NCI-H1436 (cell line): ENCODE measurements at places on chromosomes 5 and 9.
A peak's percentile ranks its signal among the peaks of the same experiment; 100 is the strongest.

- no peak for DNase-seq
Observed at GRCh38 chr5:97838214-97838613, 655.2 kb upstream of the RIOK2 start.

- DNase-seq, result no peak
Observed at GRCh38 chr9:107273634-107274033, 9.4 kb upstream of the RAD23B start.

DNA sequence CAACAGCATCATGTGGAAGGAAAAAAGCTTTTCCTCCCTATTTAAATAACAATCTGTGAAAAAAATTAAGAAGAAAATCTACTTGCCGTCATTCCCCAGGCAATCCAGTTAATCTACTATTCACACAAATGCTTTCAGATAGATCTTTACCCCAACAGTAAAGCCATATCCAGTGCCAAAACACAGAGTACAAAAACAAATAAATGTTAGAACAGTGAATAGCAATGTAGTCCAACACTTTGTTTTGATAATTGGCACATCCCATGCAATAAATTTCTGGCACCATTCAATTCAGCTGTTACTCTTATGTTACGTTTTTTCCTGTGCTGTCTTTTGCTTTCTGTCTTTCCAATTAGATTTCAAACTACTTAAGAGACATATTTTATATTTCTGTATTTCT is 2245.5 kb upstream of the WWC1 start:
- DNase-seq, result no peak

GRCh38 chr5:100676817-100677631 is 141.8 kb downstream of the FAM174A start:
- DNase-seq, result peak; percentile 58

DNA sequence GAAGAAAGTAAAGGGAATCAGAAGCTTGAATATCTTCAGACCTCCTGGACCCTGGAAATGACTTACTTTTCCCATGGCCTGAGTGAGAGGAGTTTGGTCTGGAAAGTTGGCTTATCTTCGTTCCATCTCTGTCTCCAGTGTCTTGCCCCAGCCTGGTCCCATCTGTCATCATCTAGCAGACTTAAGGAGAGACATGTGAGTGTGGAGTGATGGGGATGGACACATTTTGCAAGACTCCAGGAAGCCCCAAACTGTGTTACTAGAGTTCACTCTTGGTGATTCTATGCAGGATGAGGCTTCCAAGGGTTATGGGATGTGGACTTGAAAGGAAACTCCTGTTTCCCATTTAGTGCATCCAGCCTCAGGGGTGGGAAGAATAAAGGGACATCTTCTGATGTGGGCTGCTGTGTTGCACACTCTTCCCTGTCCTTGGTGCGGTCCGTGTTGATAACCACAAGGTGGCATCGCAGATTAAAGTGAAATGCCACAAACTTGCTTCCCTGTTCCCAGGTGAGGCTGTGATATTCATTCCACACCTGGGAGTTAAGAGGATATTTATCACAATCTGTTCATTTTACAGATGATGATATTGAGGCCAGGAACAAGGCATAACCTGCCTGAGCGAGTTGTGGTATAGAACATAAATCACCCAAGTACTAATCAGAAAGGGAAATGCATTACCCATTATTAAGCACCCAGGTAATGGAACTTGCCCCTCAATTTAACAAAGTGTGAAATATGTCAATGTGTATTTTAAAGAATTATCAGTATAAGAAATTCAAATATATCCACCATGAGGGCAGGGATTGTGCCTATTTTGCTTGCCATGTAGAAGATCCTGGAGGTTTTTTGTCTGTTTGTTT is 269.9 kb upstream of the PAPPA start:
- peak; percentile 13 for DNase-seq

- DNase-seq, result no peak
Observed at GRCh38 chr5:143767162-143767561, 44.8 kb upstream of the HMHB1 start.

DNA sequence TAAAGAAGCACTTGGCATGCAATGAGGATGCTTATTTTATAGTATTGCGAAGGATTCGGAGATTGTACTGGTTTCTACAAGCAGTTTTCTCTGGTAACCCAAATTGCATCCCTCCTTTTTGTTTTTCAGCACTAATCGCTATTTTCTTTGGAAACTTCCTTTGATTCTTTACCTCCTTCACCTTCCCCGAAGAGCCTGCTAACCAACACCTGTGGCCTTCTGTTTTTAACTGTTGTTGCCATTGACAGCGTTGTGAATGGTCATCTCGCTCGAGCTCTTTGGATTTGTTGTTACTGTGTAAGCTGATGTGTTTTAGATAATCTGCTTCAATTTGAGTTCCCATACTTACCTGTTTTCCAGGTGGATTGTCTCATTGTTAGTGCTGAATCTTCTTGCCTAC is 1.1 kb downstream of the CNOT6 start:
- no peak for DNase-seq

- no peak for DNase-seq
Observed at GRCh38 chr9:126327714-126328185, 1.1 kb downstream of the MVB12B start.

DNA sequence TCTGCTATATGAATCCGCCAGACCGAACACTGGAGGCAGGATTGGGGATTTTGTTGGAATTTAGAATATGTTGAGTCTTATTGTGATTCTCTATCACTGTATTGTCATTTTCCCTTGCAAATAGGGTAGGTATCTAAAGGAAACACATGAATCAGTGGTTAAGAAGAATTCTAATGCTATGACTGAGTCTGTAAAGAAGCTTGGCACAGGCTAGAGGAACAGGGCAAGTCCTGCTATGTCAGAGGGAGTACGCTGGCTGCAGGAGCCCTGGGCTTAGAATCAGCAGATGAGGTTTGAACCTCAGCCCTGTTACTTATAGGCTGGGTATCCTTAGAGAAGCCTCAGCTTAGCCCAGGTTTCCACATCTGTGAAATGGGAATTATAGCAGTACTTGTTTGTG is 198.1 kb downstream of the NR3C1 start:
- DNase-seq, result no peak

- peak; percentile 62 for DNase-seq
Observed at GRCh38 chr9:97615439-97616072, 17.6 kb downstream of the TSTD2 start.

DNA sequence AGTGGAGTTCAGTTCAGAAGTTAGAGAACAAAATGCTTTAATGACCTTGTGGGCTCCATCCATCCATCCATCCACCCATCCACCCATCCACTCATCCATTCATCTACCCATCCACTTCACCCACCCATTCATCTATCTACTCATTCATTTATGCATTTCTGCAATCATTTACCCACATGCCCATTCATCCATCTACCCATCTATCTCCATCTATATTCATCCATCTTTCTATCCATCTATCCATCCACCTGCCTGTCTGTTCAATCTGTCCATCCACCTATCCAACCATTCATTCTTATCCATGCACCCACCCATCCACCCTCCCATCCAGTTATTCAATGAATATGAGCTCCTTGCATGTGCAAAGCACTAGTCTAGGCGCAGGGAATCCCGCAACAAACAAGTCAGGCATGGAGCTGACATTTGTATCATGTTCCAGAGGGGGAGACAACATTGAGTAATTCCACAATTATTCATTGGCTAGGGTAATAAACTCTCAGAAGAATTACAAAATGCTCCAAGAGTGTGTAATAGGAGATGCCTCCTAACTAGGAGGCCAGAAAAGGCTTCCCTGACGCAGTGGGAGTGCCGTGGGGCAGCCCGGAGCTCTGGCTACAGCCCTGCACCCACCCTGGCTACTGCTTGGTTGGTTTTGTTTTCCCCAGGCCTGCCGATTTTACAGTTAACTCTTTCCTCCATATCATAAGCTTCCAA is 211.2 kb downstream of the NXNL2 start:
- no peak for DNase-seq

- no peak for DNase-seq
Observed at GRCh38 chr5:178504340-178504960, 85.7 kb downstream of the COL23A1 start.

DNA sequence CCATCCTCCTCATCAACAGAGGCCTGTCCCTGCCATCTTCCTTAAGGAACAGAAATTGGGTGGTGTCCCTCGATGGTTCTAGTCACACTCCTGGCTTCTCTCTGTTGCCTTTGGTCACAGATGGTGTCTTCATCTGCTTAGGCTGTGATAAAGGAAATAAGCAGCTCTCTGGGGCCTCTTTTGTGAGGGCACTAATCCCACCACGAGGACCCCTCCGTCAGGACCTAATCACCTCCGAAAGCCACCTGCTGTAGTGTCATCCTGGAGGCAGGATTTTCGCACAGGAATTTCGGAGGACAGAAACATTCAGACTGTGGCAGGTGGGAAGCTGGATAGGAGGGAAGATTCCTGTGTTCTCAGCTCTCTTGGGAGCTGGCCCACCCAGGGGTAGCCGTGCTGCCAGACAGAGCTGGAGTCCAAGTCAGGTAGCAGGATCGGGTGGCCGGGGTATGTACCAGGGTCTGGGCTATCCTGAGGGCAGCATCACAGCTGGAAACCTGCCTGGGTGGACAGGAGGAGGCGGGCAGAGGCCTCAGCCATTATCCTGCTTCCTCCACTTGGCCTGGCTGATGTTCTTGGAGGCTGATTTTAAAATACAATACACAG is 59.5 kb downstream of the ANKRD33B start:
- DNase-seq, result no peak

DNA sequence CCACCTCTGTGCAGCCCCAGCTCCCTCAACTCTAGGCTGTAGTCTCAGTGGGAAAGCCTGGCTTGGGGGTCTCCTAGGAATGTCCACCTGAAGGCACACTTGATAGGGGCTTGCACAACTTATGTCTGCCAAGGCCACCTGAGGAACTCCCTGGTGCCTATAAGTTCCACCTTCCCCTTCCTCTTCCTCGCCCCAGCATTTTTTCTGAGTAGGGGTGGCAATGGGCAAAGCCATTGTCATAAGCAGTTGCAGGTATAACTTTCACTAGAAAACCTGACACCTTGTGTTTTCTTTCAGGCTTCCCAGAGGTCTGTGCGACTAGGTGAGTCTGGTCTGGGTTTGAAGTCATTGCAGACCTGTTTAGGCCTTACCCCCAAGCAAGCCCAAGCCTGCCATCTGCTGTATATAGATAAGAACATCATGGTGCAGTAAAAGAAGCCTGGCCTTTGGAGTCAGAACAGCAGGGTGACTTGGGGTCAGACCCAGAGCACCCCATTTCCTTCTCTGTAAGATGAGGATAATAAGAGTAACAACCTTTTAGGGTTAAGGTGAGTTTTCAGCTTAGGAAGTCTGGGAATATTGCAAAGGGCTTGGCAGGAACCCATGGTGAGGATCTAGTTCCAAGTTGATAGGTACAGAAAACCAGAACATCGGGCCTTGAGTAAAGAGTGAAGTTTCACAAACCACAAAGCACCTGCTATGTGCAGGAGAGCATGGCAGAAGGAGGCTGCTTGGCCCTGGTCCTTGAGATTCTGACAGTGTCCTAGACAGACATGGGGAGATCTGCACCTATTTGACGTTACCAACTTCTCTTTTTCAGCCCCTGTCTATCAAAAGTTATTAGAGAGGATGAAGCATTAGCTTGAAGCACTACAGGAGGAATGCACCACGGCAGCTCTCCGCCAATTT is 33.8 kb downstream of the TGFBI start:
- peak; percentile 58 for DNase-seq

GRCh38 chr5:65072850-65073249 is 304.1 kb downstream of the CWC27 start:
- no peak for DNase-seq

DNA sequence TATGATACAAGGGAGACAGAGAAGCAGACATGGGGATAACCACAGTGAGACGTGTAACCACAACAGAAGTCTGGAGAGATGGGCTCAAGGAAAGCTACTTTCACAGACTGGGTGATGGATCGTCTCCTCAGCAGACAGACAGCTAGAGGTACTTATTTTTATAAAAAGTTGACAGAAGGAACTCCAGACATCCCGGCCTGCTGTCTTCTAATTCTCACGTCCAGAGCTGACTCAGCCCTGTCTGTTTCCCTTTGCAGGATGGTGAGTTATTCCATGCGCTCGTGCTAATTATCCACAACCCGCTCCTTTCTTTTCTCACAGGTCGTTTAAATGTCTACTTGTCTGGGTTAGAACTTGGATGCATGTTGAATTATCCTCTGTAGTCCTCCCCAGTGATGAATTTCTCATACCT is 304.5 kb downstream of the CWC27 start:
- DNase-seq, result no peak

DNA sequence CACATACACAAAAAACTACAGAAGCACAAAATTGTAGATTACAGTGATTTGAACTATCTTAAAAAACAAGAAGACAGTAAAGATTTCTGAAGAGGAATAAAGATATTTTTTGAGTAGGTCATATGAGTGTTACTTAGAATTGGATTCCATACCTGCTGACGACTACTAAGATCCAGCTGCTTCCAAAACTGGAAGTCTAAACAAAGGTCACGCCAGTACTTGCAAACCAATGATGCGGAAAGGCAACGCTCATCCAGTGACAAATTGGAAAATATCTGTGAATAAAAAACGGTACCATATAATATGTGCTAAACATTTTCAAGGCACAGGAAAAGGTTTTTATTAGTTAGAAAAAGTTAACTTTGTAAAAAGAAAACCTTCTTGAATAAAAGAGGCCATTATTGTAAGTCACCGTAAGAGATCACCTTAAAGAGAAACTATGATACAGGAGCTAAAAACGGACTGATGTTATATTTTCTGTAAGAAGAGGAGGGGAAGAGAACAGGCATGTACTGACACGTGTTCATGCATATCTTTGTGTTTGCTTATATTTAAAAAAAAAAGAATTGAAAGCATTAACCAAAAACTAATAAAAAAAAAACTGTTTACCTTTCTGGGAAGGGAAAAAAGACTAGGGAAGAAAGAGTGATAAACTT is 14.1 kb downstream of the FBXL17 start:
- DNase-seq, result no peak

DNA sequence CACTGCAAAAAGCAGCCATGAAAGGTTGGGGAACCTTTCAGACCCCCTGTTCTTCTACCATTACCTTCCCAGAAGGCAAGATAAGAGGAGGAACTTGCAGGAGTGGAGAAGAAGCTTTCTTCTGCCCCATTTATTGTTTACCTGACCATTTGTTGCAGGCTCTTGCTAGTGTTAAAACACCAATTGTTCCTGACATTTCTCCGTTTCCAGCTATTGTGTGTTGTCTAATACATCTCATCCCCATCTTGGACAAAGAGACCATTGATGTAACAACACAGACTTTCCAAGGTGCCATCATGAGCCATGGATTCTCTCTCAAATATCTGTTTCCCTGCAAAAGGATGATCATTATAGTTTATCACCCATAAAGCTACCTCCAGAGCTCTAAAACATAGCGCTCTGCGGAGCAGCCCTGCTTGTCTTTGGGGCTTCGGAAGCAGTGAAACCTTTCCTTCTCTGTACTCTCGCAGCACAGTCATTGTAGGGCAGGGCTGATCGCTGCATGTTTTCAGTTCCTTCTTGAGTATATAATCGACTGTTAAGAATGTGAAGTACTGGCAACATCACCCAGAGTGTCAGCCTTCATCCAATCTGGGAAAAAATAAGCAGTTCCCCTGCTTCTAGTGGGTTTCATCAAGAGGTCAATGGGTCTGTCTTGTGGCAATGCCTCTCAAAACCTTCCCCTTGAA is 680.0 kb downstream of the SEMA5A start:
- no peak for DNase-seq
